Activated T-helper 1 cell treated with anti-CD3 and anti-CD28 coated beads, Interleukin-2, amount 50 U/mL, for 16 hours (primary cell): ENCODE measurements at places on chromosomes 4 and X.

DNA sequence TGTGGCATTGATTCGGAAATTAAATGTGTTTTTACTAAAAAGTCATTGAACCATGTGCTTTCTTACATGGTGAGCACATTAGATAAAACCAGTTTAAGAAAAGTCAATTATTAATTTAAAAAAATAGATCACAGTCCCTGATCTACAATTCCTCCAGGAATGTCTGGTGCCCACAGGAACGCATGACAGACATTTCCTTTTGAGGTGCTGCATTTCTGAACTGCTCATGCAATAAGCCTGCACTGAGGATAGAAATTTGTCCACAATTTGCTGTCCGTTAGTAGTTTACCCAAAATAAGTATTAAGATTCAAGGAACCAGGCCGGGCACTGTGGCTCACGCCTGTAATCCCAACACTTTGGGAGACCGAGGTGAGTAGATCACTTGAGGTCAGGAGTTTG is 8.2 kb upstream of the ADAMTS3 start:
- DNase-seq, result no peak

GRCh38 chr4:41795796-41796385 is 47.4 kb upstream of the PHOX2B start:
- no peak for DNase-seq

- no peak for DNase-seq
These were observed 178.3 kb downstream of the RASL11B start for GRCh38 chr4:53040459-53040815.

DNA sequence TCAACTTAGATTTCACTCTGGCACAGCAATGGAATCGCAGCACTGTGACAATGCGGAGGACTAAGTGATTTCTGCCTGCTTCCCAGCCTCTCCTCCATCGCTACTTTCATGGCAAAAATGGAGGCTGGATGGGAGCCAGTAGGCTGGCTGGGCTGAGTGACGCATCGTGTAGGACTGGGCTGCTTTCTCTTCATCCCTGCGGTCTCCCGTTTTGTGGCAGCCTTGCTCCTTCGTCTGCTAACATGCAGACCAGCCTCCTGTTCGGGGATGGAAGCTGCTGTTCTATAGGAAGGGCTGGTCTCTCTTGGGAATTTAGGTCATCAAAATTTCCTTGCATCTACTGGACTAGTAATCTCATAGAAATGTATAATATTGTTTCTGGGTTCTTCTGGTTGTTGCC is 15.8 kb upstream of the RGS12 start:
- DNase-seq, result no peak

DNA sequence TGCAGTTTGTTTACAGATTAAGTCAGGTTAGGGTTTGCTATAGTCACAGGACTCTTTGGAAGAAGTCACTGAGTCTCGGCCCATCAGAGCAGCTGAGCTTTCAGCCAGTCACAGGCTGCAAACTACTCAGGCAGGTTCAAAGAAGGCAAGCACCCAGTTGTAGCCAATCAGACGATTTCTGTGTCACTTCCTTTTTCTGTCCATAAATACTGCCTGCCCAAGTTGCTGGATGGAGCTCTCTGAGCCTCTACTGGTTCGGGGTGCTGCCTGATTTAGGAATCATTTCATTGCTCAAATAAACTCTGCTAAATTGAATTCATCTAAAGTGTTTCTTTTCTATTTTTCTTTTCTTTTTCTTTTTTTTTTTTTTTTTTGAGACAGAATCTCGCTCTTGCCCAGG is 7.3 kb upstream of the SH3BP2 start:
- no peak for DNase-seq

DNA sequence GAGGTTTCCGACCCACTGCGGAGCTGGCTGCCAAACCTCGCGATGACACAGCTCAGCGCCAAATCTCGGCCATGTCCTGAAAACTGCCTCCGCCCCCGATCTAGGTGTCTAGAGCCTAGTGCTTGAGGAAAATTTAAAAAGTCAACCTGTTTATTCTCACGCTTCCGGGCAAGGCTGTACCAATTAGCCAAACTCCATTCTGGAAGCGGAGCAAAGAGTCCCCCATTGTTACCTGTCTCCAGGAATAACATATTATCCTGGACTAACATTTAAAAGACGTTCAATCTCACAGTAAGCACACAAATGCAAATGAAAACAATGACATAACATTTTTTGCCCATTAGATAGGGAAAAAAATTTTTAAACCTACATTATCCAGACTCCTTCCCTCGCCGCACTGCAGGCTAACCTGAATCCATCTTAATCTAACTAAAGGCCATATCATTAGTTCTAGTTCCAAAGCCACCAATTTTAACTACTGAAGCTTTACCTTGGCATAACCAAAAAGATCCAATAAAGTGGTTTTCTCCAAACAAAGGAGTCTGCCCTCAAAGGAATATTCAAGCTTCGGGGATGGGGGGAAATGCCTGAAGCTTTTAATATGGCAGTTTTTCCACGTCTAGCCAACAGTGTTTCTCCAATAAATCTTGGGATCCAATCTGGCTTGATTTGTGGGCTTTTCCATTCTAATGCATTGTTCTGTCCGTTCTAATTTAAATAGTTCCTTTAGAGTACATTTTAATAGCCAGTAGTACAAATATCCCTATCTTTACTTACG is 1.9 kb downstream of the HUWE1 start:
- peak; percentile 60 for DNase-seq

DNA sequence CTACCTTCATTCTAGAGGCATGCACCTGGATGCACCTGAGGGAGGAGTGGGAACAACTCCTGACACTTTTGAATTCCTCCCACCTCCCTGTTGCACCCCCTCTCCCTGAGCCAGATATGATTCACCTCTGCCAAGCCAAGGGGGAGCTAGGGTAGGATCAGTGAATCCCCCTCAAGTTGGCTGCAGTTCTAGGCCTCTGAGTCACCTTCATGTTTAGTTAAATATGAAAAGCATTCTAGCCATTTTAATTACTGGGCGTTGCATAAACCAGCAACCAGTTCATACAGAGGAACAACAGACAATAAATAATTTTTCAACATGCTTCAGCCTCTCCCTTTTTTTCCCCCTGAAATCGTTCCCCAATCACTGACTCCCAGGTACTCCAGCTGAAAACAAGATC is 1440.2 kb downstream of the ADGRL3 start:
- no peak for DNase-seq

- no peak for DNase-seq
These were observed 179.4 kb upstream of the PACRGL start for GRCh38 chr4:20520901-20521300.

GRCh38 chrX:68180579-68180978 is 252.7 kb downstream of the OPHN1 start:
- DNase-seq, result no peak

DNA sequence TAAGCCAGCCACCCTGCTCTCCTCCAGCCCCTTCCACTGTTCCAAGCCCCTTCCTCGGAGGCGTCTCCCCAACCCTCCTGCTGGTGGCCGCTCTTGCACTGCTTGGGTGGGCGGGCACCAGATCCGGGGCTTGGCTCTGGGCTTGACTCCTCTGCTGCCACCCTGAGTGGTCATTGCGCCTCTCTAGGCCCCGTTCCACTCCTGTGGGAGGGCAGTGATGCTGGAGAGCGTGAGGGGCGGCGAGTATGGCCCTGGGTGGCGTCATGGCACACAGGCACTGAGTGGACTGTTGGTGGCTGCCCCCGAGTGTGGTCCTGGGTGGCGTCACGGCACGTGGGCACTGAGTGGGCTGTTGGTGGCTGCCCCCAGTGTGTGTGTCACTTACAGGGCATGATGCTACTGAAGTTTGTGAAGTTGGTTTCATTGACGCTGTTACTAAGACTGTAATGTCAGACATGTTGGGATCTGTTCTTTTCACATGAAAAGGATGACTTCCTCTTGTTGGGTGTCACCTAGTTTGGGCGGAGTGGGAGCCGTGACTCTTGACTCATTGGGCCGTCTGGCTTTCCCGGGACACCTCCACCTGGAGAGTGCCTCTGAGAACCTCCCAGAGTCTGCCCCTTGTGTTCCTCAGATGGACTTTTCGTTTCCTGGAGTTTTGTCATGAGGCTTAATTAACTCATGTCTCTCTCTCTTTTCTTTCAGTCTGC is 55.9 kb upstream of the HGFAC start:
- DNase-seq, result no peak

DNA sequence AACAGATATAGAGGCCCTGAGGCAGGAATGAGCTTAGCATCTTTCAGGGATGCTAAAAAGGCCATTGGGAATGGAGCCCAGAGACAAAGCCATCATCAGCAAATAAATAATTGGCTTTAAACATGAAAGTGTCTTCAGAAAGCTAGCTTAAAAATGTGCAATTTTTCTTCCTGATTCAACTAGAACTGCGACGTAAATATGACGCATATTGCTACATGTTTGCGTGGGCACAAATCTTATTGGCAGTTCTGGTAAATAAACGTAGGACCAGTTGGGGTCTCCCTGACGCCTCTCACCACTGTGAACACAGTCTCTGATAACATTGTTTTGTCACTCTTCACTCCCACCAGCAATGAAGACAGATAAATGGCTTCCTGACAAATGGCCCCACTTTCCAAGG is 97.3 kb upstream of the SRD5A3 start:
- DNase-seq, result no peak

- DNase-seq, result no peak
These were observed 30.0 kb downstream of the SHROOM2 start for GRCh38 chrX:9816084-9816700.
